ENCODE measurements at places on chromosomes 16 and 17.

- H3K27me3 ChIP-seq = peaks cover 1% of the 10 kb centered on the region
- no peaks in the 10 kb centered on the region for H3K4me1 ChIP-seq
- no peak overlapping the region for H3K4me3 ChIP-seq
These were observed 6.1 kb downstream of the TBX21 start for GRCh38 chr17:47739150-47739549.

- no peak overlapping the region for H3K4me3 ChIP-seq
- DNase-seq = no peak
- no peaks in the 10 kb centered on the region for H3K4me1 ChIP-seq
- H3K27ac ChIP-seq = no peak overlapping the region
These were observed 112.5 kb downstream of the MAP2K4 start for GRCh38 chr17:12133183-12133582.

- no peak overlapping the region for H3K27ac ChIP-seq
- no peaks in the 10 kb centered on the region for H3K27me3 ChIP-seq
- H3K4me3 ChIP-seq = no peak overlapping the region
- no peaks in the 10 kb centered on the region for H3K36me3 ChIP-seq
- no peak for DNase-seq
These were observed 20.9 kb downstream of the SPACA3 start for GRCh38 chr17:33012522-33013033.

DNA sequence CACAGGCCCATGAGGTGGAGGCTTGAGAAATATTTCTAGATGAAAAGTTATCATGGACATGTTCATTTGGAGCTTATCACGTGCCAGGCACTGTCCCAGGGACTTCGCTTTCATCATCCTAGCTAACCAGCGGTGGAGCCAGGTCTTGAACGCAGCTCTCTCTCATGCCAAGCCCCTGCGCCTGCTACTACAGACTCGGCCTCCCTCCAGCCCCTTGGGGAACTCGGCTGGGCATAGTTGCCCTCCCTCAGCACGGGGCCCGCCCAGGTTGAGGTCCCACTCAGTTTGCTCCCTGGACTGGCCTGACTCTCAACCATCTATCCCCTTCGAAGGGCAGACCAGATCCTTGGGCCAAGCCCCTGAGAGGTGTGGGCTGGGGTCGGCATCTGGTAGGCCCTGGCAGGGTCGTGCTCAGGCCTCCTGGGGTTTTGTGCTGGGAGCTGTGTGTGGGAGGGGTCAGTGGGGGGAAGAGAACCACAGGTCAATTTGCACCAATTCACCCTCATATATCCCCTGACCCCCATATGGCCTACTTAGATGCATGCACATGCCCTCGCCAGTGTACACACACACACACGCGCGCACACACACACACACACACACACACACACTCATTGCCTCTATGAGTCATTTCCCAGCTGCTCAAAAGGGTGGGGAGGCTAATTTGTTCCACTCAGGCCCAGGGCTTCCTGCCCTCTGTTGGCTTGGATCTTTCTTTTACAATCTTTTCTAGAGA is 12.1 kb upstream of the SCN4A start:
- no peak for DNase-seq
- H3K4me3 ChIP-seq = no peak overlapping the region
- H3K27ac ChIP-seq = peak overlapping the region; percentile 88
- H3K36me3 ChIP-seq = no peaks in the 10 kb centered on the region
- peaks cover 40% of the 10 kb centered on the region for H3K4me1 ChIP-seq

- no peaks in the 10 kb centered on the region for H3K27me3 ChIP-seq
- no peaks in the 10 kb centered on the region for H3K36me3 ChIP-seq
- no peak for DNase-seq
- H3K4me1 ChIP-seq = no peaks in the 10 kb centered on the region
- H3K4me3 ChIP-seq = no peak overlapping the region
These were observed 117.7 kb downstream of the HS3ST3A1 start for GRCh38 chr17:13484020-13484419.

GRCh38 chr16:20901068-20901435 is 481 bp downstream of the LYRM1 start:
- peak overlapping the region; percentile 96 for H3K27ac ChIP-seq
- H3K36me3 ChIP-seq = no peaks in the 10 kb centered on the region
- H3K27me3 ChIP-seq = no peaks in the 10 kb centered on the region
- H3K4me3 ChIP-seq = peak overlapping the region; percentile 68
- DNase-seq = no peak

GRCh38 chr17:17387017-17387497 is 83.9 kb downstream of the NT5M start:
- H3K27me3 ChIP-seq = no peaks in the 10 kb centered on the region
- DNase-seq = no peak
- H3K27ac ChIP-seq = no peak overlapping the region
- H3K4me1 ChIP-seq = no peaks in the 10 kb centered on the region
- H3K4me3 ChIP-seq = no peak overlapping the region

- H3K4me1 ChIP-seq = peaks cover 46% of the 10 kb centered on the region
- DNase-seq = peak; percentile 93
- H3K27me3 ChIP-seq = no peaks in the 10 kb centered on the region
- peak overlapping the region; percentile 63 for H3K27ac ChIP-seq
These were observed 24.8 kb downstream of the ITPRIPL2 start for GRCh38 chr16:19138601-19139000.

GRCh38 chr17:70169709-70170597 is 621 bp downstream of the KCNJ2 start:
- peak overlapping the region; percentile 36 for H3K27ac ChIP-seq
- no peak for DNase-seq
- H3K4me1 ChIP-seq = peaks cover 13% of the 10 kb centered on the region
- H3K4me3 ChIP-seq = peak overlapping the region; percentile 58
- no peaks in the 10 kb centered on the region for H3K36me3 ChIP-seq

- no peak for DNase-seq
- peaks cover 8% of the 10 kb centered on the region for H3K4me1 ChIP-seq
- H3K4me3 ChIP-seq = no peak overlapping the region
- H3K27ac ChIP-seq = no peak overlapping the region
These were observed 23.3 kb downstream of the LLGL2 start for GRCh38 chr17:75548813-75549212.

DNA sequence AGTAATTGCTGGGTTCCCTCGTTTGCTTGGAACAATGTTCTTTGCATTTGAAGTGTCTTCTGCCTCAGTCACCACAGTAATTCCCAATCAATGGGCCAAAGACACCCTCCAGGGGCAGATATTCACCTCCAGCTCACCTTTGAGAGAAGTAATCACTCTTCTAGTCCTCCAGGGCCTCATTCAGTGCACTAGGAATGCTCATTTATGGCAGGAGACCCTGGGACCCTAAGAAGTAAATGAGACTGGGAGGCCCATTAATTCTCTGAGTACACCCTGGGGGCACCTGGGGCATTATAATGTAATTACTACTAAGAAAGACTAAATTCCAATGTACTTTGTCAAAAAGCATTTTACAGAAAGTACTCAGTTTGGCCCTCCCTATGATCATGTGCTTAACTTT is 158.2 kb upstream of the XYLT1 start:
- H3K36me3 ChIP-seq = no peaks in the 10 kb centered on the region
- no peak overlapping the region for H3K4me3 ChIP-seq
- H3K4me1 ChIP-seq = peaks cover 7% of the 10 kb centered on the region
- H3K27me3 ChIP-seq = no peaks in the 10 kb centered on the region
- DNase-seq = no peak
- no peak overlapping the region for H3K27ac ChIP-seq

DNA sequence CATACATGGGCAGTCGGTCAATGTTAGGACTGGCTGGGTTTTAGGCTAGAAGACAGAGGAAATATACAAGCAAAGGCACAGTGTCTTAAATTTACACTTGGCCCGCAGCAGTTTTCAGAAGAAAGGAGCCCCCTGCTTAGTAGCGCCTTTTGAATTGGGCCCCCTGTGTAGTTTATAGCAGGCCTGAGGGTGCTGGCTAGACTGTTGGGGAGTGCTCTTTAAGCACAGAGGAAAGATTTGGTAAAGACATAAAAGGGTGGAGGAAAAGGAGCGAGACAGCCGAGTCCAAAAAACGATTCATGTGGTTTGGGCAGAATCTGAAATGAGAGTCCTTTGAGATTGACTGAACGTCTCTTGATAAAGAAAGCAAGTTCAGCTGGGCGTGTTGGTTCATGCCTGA is 10.6 kb downstream of the RMI2 start:
- H3K27me3 ChIP-seq = no peaks in the 10 kb centered on the region
- no peak overlapping the region for H3K4me3 ChIP-seq
- H3K27ac ChIP-seq = peak overlapping the region; percentile 65
- peaks cover 65% of the 10 kb centered on the region for H3K4me1 ChIP-seq
- H3K36me3 ChIP-seq = no peaks in the 10 kb centered on the region
- DNase-seq = no peak

DNA sequence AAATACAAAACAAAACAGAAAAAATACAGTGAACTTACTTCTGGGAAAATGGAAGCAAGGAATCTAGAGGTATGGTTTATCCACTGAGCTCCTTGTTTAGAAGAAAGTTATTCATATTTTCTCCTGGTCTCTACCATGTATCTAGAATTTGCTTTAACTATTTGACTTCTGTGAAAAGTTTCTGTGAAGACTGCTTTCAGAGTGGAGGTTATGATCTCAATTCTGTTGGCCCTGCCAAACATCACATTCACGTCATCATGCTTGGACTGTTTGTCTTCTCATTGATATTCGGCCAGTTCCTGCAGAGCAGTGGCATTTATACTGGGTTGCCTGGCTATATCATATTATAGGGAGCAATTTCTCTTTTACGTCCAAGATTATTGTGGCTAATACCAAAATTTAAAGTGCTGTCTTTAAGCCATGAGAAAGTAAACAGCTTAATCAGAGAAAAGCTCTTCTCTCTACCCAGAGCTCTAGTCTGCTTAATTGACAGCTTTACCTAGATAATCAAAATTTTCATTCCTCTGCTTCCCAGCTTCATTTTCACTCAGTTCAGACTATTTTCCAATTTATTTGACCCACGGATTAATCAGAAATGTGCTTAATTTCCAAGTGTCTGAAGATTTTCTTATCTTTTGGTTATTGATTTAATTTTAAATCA is at the start of gene ABCA8:
ABCA8 (minus strand) TSS at position 212 of the 661 bp plus-strand sequence. CDS start 13,358 bp downstream, outside the sequence.
- H3K4me1 ChIP-seq = no peaks in the 10 kb centered on the region
- H3K4me3 ChIP-seq = peak within 1 kb of the TSS; percentile 41
- H3K27ac ChIP-seq = peak within 1 kb of the TSS; percentile 53
- no peak for DNase-seq

All from vagina (tissue), 2 donors.